RWPE2 (cell line): ENCODE measurements at places on chromosomes 7 and 10.

- H3K27me3 ChIP-seq: no peaks in the 10 kb centered on the region
- no peak overlapping the region for H3K4me3 ChIP-seq
- no peak for DNase-seq
- H3K4me1 ChIP-seq: no peaks in the 10 kb centered on the region
Observed at GRCh38 chr7:104804696-104805095, 209.3 kb upstream of the KMT2E start.

DNA sequence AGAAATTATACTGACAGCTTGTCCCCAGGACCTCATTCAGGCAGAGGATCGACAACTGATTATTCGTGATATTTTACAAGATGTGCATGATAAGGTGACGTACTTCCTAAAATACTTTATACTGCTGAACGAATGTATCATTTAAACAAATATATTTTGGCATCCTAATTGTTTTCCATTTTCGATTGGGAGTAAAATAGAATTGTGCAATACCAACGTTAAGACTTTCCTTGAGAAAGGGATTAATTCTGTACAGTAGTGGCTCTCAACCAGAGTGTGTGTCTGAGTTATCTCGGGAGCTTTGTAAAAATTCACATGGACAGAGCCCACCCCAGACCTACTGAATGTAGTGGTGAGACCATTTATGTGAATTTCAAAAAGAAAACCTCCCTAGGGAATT, 43.8 kb upstream of the STMP1 start:
- no peak for DNase-seq
- no peak overlapping the region for H3K27ac ChIP-seq
- peaks cover 3% of the 10 kb centered on the region for H3K4me1 ChIP-seq
- H3K4me3 ChIP-seq: no peak overlapping the region
- H3K36me3 ChIP-seq: peaks cover 100% of the 10 kb centered on the region

DNA sequence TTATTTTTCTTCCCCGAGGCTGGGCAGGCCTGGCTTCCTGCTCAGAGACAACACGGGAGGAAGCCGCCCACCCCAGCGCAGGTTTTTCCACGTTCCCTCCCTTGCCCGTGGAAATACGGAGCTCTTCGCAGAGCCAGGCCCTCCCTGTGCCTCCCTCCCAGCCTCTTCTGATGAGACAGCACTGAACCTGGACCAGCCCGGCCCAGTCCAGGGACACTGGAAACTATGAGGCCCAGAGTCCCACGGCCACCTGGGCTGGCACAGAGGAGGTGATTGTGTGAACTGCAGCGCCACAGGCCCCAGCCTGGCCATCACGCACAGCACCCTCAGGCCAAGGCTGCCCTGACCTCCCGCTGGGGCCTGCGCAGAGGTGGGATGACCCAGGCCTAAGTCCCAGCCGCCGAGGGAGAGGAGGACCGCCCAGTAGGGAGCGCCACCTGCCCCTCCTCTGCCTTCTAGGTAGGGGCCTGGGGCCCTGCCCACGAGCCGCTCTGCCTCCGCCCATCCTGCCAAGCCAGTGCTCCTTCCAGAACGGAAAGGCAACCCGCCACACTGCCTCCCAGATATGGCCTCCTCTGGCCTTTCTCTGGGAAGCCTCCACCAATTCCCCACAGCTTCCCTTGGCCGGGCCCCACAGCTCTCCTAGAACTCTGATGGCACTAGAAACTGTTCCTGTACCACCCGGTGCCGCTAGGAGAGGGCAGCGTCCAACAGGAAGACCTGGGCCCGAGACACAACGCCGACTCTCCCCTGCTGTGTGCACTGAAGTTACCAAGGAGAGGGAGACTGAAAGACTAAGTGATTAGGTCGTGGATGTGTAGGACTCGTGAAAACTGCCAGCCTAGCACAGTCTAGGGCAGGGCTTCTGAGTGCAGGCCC, 57.2 kb downstream of the PROSER2 start:
- DNase-seq: no peak
- H3K4me1 ChIP-seq: peaks cover 52% of the 10 kb centered on the region
- H3K27me3 ChIP-seq: no peaks in the 10 kb centered on the region
- peak overlapping the region; percentile 98 for H3K27ac ChIP-seq
- no peaks in the 10 kb centered on the region for H3K36me3 ChIP-seq
- no peak overlapping the region for H3K4me3 ChIP-seq

- DNase-seq: no peak
- no peaks in the 10 kb centered on the region for H3K4me1 ChIP-seq
- H3K27ac ChIP-seq: no peak overlapping the region
- H3K36me3 ChIP-seq: no peaks in the 10 kb centered on the region
- H3K27me3 ChIP-seq: no peaks in the 10 kb centered on the region
Observed at GRCh38 chr7:47715631-47716068, 133.7 kb upstream of the TNS3 start.

DNA sequence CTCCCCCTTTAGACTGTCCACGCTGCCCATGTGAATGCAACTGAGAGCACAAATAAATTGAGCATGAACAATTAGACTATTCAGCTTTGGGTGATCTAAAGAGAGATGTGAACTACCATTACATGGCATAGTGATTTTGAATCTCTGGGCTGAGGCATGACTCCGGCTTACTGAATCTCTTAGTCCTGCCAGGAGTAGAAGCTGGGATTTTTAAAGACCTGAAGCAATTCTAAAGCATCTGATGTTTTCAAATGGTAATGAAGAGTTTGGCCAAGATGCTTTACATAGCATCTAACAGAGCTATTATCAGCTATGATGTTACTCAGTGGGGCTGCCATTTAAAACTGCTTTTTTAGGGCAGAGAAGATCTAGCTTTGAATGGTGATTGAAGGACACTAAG, 1059.1 kb downstream of the SORCS3 start:
- H3K4me1 ChIP-seq: no peaks in the 10 kb centered on the region
- no peak for DNase-seq
- no peak overlapping the region for H3K4me3 ChIP-seq
- no peak overlapping the region for H3K27ac ChIP-seq

DNA sequence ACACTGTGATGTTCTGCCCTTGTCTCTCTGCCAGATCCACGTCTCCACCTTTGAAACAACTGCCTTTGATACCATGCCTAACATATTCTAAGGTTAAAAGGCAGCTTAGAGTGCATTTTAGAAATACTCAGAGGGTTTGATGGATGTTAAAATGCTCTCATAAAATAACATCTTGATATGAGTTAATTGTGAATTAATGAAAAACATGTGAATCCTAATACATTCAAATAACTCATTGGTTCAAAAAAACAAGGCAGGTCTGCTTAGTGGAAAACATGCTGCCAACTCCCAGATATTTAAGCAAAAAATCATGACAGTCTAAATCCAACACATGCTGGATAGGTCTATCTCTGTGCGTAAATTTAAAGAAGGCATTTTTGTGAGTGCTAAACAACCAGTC, 291.8 kb downstream of the AHR start:
- no peak for DNase-seq
- H3K36me3 ChIP-seq: no peaks in the 10 kb centered on the region
- H3K27ac ChIP-seq: no peak overlapping the region
- H3K27me3 ChIP-seq: no peaks in the 10 kb centered on the region
- H3K4me3 ChIP-seq: no peak overlapping the region

- no peak overlapping the region for H3K4me3 ChIP-seq
- H3K27me3 ChIP-seq: no peaks in the 10 kb centered on the region
- H3K36me3 ChIP-seq: no peaks in the 10 kb centered on the region
Observed at GRCh38 chr10:49598164-49598856, 11.8 kb upstream of the SLC18A3 start.

GRCh38 chr10:72831696-72832409, 61.7 kb upstream of the OIT3 start:
- peaks cover 14% of the 10 kb centered on the region for H3K4me1 ChIP-seq
- DNase-seq: no peak
- no peaks in the 10 kb centered on the region for H3K27me3 ChIP-seq
- H3K36me3 ChIP-seq: peaks cover 12% of the 10 kb centered on the region
- H3K4me3 ChIP-seq: no peak overlapping the region

GRCh38 chr10:93445097-93445960, 36.8 kb downstream of the MYOF start:
- no peak overlapping the region for H3K4me3 ChIP-seq
- H3K36me3 ChIP-seq: peaks cover 74% of the 10 kb centered on the region

DNA sequence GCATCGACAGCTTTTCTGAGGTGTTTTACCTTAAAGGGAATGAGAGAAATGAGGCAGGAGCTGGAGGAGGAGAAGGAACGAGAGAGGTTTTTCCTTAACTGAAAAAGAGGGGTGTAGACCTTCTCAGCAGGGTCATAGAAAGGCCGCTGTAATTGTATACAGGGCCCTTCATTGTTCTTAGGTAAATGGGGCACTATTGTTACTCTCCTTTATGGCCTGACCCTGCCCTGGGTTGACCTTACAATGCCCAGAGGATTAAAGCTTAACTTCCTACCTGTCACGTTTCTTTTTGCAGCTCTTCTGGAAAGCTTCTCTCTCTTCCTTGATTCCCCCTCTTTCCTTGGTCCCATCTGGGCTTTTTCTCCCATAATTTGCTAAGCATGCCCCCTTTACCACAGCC, 13.7 kb upstream of the PDLIM1 start:
- peaks cover 24% of the 10 kb centered on the region for H3K4me1 ChIP-seq
- DNase-seq: no peak
- H3K36me3 ChIP-seq: no peaks in the 10 kb centered on the region
- H3K27ac ChIP-seq: no peak overlapping the region
- no peak overlapping the region for H3K4me3 ChIP-seq

DNA sequence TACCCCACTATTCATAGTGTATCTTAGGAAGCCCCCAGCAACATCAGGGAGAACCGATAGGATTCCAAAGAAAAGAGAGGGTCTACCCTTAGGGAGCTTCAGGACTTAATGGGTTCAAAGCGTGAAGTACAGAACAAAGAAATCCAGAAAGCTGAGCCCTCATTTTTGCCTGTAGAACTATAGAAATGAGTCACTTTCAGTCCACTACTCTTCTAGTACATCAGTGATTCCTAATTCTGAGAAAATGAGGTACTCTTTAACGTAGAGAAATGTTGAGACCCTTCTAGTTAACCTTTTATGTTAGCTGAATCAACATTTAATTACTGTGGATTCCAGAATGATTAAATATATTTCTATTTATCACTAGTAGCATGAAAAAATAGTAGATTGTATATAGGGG, 1.8 kb downstream of the TDRD1 start:
- DNase-seq: no peak
- H3K4me3 ChIP-seq: no peak overlapping the region
- H3K36me3 ChIP-seq: no peaks in the 10 kb centered on the region
- no peak overlapping the region for H3K27ac ChIP-seq

GRCh38 chr7:11605749-11606148, 226.2 kb downstream of the THSD7A start:
- H3K27ac ChIP-seq: no peak overlapping the region
- no peak for DNase-seq
- H3K36me3 ChIP-seq: no peaks in the 10 kb centered on the region

- H3K36me3 ChIP-seq: peaks cover 71% of the 10 kb centered on the region
- H3K4me3 ChIP-seq: no peak overlapping the region
- peak; percentile 65 for DNase-seq
- H3K4me1 ChIP-seq: peaks cover 21% of the 10 kb centered on the region
- H3K27ac ChIP-seq: peak overlapping the region; percentile 80
Observed at GRCh38 chr10:119113751-119114732, 10.1 kb downstream of the DENND10 start.

DNA sequence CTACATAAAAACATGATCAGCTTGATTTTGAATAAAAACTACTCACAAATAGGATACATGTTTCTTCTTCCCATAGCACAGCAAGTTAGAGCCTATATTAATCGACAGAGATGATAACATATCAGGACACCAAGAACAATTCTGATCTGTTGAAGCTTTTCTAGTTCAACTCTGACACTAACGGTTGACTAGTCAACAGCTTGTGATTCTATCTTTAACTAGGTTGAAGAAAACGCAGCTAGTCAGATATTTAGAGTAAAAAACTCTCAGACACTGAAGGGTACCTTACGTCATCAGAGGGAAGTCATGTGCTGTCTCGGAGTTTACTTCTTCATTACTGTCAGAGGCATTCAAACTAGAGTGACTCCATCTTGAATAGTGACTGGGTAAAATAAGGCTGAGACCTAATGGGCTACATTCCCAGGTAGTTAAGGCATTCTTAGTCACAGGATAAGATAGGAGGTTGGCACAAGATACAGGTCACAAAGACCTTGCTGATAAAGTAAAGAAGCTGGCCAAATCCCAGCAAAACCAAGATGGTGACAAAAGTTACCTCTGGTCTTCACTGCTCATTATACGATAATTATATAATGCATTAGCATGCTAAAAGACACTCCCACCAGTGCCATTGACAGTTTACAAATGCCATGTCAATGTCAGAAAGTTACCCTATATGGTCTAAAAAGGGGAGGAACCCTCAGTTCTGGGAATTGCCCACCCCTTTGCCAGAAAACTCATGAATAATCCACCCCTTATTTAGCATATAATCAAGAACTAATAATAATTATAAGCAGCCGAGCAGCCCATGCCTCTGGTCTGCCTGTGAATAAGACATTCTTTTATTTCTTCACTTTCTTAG, 21.3 kb downstream of the CCDC71L start:
- H3K27me3 ChIP-seq: no peaks in the 10 kb centered on the region
- H3K36me3 ChIP-seq: no peaks in the 10 kb centered on the region
- DNase-seq: no peak
- H3K4me1 ChIP-seq: no peaks in the 10 kb centered on the region
